ENCODE measurements at places on chromosomes 12 and 14.

DNA sequence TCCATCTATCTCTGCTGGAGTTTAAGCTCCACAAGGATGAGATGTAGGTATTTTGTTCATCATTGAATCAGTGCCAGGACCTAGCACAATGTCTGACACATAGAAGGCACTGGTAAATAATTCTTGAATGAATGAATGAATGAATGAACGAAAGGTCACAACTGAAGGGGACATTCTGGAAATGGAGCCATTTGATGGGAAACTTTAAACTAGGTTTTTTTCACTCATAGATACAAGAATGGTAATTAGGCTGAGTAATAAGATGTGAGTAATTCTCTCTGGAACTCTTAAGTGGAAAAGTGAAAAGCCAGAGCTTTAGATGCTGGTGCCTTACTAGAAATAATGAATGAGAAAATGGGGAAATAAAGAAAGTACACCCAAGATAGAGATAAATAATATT is 44.3 kb downstream of the SCN8A start:
- no peak for DNase-seq

- DNase-seq = no peak
Measured at GRCh38 chr14:95662376-95663186, 23.6 kb upstream of the TCL1B start.

GRCh38 chr12:124131659-124132058 is 158.6 kb downstream of the ZNF664 start:
- no peak for DNase-seq

GRCh38 chr12:71057330-71057729 is 100.5 kb downstream of the TSPAN8 start:
- DNase-seq = no peak

DNA sequence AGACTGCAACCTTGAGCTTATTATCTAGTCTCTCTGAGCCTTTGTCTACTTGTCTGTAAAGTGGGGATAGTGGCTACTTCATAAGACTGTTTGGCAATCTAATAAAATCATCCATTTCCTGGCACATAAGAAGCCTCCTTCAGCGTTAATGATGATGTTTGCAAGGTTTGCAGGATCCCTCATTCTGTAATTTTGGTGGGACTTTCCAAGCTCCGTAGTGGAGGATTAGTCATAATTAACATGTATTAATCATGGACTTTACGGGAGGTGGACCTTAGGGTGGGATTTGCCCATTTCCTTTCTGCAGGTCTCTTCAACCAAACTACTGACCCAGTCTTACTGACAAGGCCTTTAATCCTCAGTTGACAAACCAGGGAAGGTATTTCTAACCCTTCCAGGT is 66.2 kb downstream of the NTF3 start:
- no peak for DNase-seq

DNA sequence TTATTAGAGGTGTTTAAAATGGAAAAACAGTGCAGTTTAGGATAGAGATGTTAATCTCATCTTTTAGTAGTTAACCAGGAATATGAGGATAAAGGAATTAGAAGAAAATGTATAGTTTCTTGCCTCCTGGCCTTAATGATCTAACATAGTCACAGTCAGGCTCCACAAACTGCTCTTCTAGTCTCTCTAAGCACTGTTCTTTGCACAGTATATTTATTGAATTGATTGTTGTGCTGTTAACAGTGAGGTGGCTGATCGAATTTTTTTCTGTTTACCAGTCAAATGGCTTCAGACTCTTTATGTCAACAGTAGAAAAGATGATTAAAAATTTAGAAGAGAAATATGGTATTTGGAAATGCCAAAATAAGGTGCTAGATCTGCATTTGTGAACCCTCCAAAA is 37.8 kb downstream of the ATF7IP start:
- no peak for DNase-seq

DNA sequence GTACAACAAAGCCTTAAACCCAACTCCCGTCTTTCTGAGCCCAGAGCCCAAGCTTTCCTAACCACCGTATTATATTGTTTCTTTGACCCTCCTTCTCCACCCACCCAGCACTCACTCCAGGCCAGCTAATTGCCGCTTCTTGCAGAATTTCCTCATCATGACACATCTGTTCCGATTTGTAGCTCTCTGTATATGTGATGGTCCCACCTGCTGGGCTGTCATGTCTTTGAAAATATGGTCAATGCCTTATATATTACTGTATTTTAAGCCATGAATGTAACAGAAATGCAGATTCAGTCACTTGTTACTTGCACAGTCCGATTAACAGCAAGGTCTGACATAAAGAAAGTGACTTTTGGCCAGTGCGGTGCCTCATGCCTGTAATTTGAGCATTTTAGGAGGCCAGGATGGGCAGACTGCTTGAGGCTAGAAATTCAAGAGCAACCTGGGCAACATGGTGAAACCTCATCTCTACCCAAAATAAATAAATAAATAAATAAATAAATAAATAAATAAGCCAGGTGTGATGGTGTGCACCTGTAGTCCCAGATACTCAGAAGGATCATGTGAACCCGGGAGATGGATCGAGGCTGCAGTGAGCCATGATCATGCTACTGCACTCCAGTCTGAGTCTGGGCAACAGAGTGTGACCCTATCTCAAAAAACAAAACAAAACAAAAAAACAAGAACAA is 359.8 kb downstream of the ATP23 start:
- DNase-seq = no peak

- no peak for DNase-seq
Measured at GRCh38 chr14:21866479-21866878, 192.9 kb upstream of the OR4E1 start.

DNA sequence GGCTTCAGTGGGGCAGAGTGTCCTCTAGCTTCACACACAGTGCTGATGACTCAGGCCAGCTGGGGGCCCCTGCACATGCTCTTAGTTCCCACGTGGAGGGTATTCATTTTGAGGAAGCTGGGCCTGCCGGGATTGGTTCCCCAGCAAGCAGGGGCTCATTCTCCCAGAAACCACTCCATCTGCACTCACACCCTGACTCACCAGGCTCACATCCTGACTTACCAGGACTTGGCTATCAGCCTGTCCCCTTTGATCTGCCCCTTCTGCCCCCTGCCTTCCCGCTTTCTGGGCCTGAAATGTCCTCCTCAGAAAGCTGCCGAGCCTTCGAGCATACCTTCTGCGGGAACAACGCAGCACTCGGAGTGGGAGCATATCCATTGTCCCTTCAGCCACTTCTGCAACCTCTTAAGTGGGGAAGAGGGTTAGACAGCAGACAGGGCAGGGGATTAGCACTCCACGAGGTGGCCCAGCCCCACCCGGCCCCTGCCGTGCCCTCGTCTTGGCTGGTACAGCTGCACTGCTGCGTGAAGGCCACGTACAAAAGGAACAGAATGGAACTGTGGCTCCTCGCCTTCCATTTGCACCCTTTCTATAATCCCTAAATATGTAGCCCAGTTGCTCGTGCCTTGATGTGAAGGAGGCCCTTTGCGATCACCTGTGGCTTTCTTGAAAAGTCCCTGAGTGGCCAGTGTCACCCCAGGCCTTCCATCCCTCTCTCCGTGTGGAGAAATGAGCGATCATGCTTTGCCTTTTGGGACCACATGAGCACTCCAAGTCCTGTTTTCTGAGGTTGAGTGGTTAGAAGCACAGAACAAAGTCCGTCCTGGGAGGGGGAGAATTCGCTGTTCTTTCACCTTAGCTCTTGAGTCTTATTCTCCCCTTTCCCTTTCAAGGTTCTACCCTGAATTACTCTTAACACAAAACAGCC is 26.1 kb downstream of the TPCN1 start:
- DNase-seq = no peak

DNA sequence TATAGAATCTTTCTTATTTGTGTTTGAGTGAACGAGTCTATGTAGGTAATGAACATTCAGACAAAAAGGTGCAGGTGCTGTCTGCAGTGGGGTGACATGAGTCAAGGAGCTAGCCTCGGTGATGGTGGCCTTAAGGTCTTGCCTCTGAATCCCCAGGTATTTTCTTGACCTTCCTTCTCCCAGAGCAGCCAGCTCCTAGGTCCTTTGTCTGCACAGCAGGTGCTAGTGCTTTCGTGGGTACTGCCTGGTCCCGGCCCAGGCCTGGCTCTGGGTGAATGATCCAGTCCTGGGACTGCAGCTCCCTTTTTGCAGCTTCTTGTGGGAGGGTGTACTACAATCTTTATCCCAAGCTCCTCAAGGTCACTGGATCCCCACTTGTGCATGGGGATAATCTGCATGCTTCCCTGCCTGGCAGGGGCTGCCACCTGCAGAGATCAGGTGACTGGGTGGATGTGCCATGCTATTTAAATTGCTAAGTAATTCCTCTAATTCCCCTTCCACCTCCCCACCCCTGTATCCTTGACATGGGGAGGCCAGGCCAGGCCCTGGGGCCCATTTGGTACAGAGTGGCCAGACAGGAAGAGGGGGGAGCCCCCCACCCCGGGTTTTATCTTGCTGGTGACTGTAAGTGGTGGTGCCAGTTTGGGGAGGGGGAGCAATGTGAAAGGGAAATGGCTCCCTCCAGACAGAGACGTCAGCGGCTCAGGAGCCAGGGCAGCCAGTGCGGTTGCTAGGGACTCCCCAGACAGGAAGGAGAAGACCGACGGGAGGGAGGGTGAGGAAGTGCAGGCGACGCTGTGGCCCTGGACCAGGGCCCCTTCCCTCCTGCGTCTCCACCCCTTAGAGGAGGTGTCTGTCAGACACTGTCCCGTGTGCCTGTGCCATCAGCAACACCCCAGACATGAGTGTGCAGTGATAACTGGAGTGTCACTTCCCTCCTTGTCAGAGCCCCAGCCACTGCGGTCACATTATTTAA is 6.7 kb downstream of the VASH1 start:
- DNase-seq = no peak

GRCh38 chr14:77593501-77593961 is 22.9 kb downstream of the SPTLC2 start:
- peak; percentile 27 for DNase-seq

- DNase-seq = no peak
Measured at GRCh38 chr14:62066304-62066703, 304.1 kb downstream of the SNAPC1 start.

GRCh38 chr14:24181371-24182077 is 7.1 kb downstream of the IPO4 start:
- DNase-seq = no peak

GRCh38 chr12:16282081-16282480 is 4.6 kb upstream of the SLC15A5 start:
- no peak for DNase-seq

DNA sequence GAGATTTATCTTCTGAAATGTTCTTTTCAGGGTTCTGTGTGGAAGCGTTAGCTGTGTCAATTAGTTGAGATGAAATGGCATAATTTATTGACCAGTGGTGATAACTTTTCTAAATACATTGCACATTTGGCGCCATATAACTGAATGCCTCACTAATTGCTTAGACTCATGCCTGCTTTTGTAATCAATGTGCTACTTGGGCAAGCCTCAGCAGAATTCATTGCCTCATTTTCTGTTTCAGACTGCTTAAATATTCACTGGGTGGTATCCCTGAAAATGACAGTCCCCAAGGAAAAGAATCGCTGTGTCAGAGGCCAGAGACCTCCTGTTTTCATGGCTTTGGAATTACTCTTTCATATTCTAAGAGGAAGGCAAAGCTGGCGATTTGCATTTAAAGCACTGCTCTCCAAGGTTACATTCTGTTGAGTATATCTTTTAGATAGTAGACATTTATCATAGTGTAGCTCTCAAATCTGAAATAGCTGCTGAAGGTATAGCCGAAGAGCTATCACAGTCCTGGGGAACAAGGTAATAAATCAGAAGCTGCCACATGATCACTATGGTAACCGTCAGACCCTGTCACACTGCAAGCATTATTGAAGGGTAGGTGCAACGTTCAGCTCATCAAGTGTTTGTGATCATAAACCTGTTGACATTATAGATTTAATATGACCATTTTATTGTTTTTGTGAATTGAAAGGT is 297.3 kb upstream of the E2F7 start:
- DNase-seq = no peak

DNA sequence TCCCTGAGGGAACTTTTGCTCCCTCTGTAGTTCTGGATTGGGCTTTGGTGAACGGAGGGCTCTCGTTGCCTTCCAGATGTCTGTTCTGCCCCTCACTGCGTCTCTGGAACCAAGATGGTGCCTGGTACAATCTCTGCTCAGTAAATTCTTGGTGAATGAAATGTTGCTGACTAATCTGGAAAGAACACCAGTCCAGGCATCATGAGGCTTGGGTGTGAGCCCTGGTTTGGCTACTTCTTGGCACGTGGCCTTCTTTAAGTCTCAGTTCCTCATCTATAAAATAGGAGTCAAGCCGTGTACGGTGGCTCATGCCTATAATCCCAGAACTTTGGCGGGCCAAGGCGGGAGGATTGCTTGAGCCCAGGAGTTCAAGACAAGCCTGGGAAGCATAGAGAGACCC is 4.3 kb downstream of the HHIPL1 start:
- DNase-seq = no peak

- no peak for DNase-seq
Measured at GRCh38 chr12:116731801-116732200, 6.1 kb downstream of the SPRING1 start.

GRCh38 chr14:95256776-95257060 is 63.0 kb downstream of the CLMN start:
- DNase-seq = no peak

GRCh38 chr12:88994971-88995370 is 357.3 kb downstream of the DUSP6 start:
- DNase-seq = no peak

- DNase-seq = no peak
Measured at GRCh38 chr12:44875954-44876543, at the start of gene NELL2. NELL2 (minus strand) TSS chr12:44876315; CDS start chr12:44875869, 446 bp downstream.

DNA sequence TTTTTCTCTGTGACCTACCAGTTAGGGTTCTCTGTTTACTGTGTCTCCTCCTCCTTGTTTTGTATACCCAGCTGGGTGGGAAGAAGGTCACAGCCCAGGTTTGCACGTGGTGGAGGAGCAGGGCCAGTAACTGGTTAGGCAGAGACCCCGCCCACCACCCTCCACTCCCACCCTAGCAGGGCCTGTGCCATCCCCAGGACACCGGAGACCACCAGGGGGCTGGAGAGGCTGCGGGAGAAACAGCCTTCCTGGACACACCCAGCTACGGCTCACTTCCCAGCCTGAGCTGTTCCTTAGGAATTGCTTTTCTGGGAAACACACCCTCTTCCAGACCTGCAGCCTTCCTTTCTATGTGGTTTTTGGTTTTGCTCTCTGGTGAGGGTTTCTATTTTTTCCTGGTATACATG is 21.1 kb downstream of the BDKRB2 start:
- peak; percentile 83 for DNase-seq

DNA sequence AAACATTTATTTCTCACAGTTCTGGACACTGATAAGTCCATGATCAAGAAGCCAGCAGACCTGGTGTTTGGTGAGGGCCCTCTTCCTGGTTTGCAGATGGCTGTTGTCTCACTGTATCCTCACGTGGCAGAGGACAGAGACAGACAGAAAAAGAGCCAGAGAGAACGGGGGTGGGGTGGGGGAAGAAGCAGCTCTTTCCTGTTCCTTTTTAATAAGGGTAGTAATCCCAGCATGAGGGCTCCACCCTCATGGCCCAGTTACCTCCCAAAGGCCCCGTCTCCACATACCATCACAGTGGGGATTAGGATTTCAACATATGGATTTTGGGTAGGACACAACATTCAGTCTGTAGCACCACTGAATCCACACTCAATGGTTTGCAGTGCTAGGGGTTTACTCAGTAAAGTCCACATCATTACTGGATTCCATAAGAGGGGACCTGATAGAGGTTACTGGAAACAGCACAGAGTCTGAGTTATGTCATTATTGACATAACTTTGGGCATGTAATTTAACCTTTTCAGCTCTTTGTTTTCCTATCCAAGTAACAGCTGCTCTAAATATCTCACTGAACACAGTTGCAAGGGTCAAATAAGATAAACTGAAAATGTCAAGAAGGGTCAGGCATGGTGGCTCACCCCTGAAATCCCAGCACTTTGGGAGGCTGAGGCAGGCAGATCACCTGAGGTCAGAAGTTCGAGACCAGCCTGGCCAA is 53.2 kb downstream of the RPAP3 start:
- no peak for DNase-seq
